ENCODE measurements at places on chromosomes 1 and 21.

DNA sequence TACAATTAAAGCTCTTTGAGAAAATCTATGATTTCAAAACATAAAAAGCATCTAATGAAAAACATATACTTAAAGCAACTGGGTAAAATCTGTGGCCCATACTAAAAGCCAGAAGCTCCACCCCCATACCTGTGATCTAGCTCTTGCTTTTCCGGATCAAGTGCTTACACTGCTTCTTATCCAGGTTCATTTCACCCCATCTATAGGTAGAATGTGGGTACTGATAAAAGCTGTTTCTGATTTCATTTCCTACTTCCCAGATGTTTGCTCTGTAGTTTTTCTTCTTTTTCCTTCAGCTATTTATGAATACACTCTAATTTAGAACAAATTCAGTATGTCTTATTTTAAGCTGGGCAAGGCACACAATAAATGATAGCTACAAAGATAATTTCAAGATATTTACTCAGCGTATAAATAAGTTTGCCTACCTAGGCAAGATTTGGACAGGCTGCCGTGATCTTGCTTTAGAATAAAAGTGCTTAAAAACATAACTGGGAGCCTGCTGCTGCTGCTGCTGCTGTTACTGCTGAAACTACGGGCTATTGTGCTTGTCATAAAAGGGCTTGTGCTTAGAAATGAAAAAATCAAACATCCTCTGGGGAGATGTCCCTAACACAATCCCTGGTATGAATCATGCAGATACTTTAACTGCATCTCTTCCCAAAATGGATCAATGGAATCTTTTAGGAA, 2.1 kb downstream of the SIPA1L2 start:
- peaks cover 2% of the 10 kb centered on the region for H3K36me3 ChIP-seq
- H3K4me3 ChIP-seq, result peak overlapping the region; percentile 87

DNA sequence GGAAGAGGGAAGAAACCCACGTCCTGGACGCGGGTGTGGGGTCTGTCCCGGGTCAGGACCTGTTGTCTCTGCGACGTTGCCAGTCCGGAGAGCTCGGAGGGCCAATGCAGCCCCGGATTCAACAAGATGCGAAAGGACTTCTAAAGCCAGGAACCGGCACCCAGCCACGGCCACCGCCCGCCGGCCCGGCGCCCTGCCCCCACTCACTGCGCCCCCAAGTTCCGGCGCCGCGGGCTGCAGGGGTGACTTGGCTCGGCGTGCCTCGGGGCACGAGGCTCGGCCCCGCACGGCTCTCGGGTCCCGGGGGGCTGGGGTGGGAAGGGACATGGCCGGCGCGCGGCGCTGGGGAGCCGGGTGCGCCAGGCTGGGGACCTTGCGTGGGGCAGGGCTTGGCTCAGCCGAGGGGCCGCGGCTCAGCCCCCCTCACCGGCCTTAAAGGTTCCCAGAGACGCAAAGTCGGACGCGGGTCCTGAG, 51.8 kb upstream of the H6PD start:
- peaks cover 5% of the 10 kb centered on the region for H3K4me1 ChIP-seq
- no peak overlapping the region for H3K4me3 ChIP-seq
- DNase-seq, result no peak
- no peak overlapping the region for H3K27ac ChIP-seq

- H3K4me3 ChIP-seq, result peak overlapping the region; percentile 51
- peaks cover 12% of the 10 kb centered on the region for H3K27me3 ChIP-seq
- peaks cover 43% of the 10 kb centered on the region for H3K4me1 ChIP-seq
- peaks cover 22% of the 10 kb centered on the region for H3K36me3 ChIP-seq
- H3K27ac ChIP-seq, result peak overlapping the region; percentile 79
- no peak for DNase-seq
Measured at GRCh38 chr1:9425859-9426258, 113.4 kb upstream of the SLC25A33 start.

GRCh38 chr1:109190189-109190588, 23.5 kb upstream of the SARS1 start:
- H3K4me3 ChIP-seq, result no peak overlapping the region
- H3K27me3 ChIP-seq, result no peaks in the 10 kb centered on the region
- no peak for DNase-seq
- no peaks in the 10 kb centered on the region for H3K4me1 ChIP-seq

GRCh38 chr1:116147972-116148371, 36.8 kb downstream of the MAB21L3 start:
- H3K36me3 ChIP-seq, result no peaks in the 10 kb centered on the region
- H3K27me3 ChIP-seq, result peaks cover 25% of the 10 kb centered on the region
- H3K4me1 ChIP-seq, result peaks cover 14% of the 10 kb centered on the region
- no peak overlapping the region for H3K4me3 ChIP-seq

DNA sequence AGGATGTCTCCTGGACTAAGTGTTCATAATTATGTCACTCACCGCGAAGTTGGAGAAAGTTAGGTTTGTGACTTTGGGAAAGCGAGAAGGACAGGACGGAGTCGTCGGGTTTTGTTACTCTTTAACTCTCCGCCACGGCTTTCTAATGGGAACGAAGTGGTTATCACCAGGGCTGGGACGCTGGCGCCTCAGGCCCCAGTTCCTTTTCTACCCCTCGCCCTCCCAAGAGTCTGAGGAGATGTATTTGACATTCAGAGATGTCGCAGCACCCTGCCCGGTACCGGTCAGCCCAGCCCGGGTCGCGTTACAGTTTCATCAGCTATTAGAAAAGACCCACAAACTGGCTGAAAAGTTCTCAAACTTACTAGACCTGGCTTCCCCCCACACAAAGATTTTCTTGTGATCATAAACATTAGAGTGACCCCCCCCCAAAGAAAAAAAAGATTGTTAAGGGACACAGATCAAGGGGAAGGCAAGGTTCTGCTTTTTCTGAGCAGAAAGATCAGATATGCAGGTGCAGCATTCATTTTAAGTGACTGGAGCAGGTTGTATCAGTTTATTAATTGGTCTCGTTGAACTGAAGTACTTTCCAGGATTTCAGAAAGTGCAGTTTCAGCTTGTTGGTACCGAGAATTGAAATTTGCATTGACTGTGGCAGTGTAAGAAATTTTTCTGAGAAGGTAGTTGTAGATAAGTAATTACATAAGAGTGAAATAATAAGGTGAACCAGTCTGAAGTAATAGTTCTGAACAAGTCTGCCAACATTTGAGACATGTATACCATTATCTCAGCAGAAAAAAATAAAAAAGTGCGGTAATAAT, 859 bp upstream of the ZBTB18 start:
- peak overlapping the region; percentile 88 for H3K4me3 ChIP-seq
- peaks cover 17% of the 10 kb centered on the region for H3K36me3 ChIP-seq
- H3K27me3 ChIP-seq, result peaks cover under 1% of the 10 kb centered on the region
- no peak for DNase-seq
- peaks cover 22% of the 10 kb centered on the region for H3K4me1 ChIP-seq

DNA sequence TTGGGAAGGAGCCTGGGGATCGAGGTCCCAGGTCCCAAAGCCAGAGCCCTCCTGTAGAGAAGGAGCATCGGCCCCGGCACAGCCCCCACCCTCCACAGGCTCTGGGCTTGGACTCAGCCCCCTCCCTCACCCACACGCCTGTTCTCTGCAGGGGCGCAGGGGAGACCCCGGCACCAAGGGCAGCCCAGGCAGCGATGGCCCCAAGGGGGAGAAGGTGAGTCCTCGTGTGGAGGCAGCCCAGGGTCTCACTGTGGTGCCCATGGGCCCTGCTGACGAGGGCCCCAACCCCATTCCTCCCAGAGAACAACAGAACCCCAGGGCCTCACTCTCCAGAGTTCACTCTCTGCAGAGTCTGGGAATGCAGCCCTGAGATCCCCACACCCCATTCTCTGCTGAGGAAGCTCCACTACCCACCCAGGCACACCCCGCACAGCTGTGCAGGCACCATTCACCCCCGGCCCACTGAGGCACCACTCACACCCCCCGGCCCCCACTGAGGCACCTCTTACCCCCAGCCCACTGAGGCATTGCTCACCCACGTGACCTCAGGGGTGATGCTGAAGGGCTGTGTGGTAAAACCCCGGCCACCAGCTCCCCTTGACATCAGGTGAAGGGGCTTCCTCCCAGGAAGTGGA, 21.8 kb downstream of the COL6A2 start:
- no peak overlapping the region for H3K27ac ChIP-seq
- H3K27me3 ChIP-seq, result no peaks in the 10 kb centered on the region
- H3K4me3 ChIP-seq, result no peak overlapping the region
- H3K4me1 ChIP-seq, result no peaks in the 10 kb centered on the region
- no peak for DNase-seq

DNA sequence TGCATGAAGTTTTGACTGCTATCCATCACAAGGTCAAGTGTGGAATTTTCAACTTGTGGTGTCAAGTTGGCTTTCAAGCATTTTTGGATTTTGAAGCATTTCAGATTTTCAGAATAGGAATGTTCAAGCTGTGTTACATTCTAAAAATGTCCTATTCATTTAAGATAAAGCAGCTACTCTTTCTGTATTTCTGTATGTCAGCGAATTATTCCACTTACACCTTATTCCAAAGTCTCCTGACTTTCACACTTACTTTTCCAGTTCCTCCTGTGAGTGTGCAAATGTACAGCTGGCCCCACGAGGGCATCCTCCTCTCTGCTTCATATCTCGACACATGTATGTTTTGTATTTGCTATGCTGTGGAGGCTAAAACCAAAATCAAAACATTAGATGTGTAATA, 51.9 kb downstream of the RC3H1 start:
- no peak overlapping the region for H3K4me3 ChIP-seq
- H3K27me3 ChIP-seq, result no peaks in the 10 kb centered on the region
- H3K27ac ChIP-seq, result no peak overlapping the region
- no peak for DNase-seq
- H3K36me3 ChIP-seq, result peaks cover 71% of the 10 kb centered on the region
- peaks cover 8% of the 10 kb centered on the region for H3K4me1 ChIP-seq

DNA sequence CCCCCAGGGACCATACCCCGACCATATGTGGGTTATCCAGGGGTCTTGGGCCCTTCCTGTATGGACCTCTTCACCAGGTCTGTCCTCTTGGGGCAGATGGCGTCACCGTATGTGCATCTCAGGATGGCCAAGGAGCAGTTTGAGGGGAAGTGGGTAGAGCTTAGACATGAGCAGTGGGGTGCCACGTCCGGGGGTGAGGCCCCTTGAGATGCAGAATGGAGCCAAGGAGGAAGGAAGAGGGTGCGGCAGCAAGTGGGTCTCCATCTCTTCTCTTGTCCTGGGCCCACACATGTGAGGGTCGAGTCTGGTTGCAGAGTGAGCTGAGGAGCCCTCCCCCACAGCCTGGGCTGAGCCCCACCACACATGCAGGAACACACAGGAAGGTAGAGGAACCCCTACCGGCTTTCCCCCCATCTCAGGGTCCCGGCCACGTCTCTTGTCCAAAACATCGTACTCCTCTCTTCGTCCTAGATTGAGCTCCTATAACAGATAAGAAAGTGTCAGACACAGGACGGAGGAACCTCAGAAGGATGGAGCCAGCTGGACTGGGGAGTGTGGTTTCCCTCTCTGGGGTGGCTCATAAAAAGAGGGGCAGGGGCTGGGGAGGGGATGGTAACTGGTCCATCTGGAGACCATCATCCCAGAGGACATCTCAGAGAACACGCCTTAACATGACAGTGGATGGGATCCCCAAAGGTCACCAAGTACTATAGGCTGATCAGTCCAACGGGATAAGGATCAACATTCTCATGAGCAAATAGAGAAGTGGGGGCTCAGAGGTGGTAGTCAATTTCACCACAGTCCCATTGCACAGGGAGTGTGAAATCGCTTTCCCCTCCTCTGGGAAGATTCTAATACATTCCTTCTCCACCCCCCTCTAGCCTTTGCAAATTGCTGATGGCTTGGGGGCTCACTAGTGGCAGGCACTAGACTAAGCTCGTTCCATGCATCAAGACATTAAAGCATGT, 79.9 kb downstream of the CD247 start:
- peak overlapping the region; percentile 66 for H3K4me3 ChIP-seq
- H3K27me3 ChIP-seq, result no peaks in the 10 kb centered on the region
- H3K27ac ChIP-seq, result peak overlapping the region; percentile 92
- peaks cover 69% of the 10 kb centered on the region for H3K4me1 ChIP-seq
- H3K36me3 ChIP-seq, result peaks cover 42% of the 10 kb centered on the region

GRCh38 chr1:67372898-67373297, 57.3 kb downstream of the SERBP1 start:
- no peaks in the 10 kb centered on the region for H3K27me3 ChIP-seq
- no peak for DNase-seq
- H3K27ac ChIP-seq, result no peak overlapping the region
- H3K36me3 ChIP-seq, result peaks cover 3% of the 10 kb centered on the region

DNA sequence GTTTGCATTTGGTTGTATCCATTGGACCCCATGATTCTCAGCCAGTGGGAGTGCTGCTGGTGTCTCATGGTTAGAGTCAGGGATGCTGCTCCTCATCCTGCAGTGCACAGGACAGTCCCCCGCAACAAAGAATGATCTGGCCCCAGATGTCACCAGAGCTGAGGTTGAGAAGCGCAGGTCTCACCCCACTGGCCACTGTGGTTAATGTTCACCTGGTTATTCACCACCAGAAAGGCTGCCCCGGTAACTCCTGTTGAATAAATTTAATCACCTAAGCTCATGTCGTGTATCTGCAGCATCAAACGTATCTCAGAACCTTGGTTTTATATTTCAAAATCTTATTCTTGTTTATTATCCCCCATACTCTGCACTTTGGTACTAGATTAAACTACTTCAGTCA, 75.8 kb downstream of the ATP5PO start:
- H3K27ac ChIP-seq, result no peak overlapping the region
- no peak for DNase-seq
- H3K4me1 ChIP-seq, result no peaks in the 10 kb centered on the region
- H3K36me3 ChIP-seq, result no peaks in the 10 kb centered on the region
- no peak overlapping the region for H3K4me3 ChIP-seq
- H3K27me3 ChIP-seq, result peaks cover 5% of the 10 kb centered on the region

DNA sequence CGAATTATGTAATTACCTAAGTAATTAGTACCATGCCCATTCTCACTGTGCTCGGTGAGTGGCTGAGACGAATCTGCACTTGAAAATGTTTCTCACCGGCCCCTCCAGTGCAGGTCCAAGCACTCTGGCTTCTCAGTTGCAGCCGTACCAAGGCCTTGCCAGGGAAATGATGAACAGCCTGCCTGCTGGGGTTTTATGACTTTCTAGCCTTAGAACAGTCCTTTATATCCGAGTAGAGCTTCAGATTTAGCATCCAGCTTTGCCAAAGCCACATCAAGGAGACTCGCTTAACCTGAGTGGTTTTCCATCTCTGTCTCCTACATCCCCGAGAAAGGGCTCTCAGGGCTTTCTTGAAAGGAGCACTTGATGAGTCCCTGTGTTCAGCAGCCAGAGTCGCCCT, 83.4 kb downstream of the GREM2 start:
- H3K36me3 ChIP-seq, result no peaks in the 10 kb centered on the region
- no peak for DNase-seq
- H3K27ac ChIP-seq, result no peak overlapping the region
- no peaks in the 10 kb centered on the region for H3K27me3 ChIP-seq
- no peaks in the 10 kb centered on the region for H3K4me1 ChIP-seq

- H3K4me3 ChIP-seq, result no peak overlapping the region
- H3K4me1 ChIP-seq, result peaks cover 5% of the 10 kb centered on the region
- no peaks in the 10 kb centered on the region for H3K36me3 ChIP-seq
- no peak overlapping the region for H3K27ac ChIP-seq
Measured at GRCh38 chr1:119318466-119319309, 49.9 kb upstream of the HAO2 start.

DNA sequence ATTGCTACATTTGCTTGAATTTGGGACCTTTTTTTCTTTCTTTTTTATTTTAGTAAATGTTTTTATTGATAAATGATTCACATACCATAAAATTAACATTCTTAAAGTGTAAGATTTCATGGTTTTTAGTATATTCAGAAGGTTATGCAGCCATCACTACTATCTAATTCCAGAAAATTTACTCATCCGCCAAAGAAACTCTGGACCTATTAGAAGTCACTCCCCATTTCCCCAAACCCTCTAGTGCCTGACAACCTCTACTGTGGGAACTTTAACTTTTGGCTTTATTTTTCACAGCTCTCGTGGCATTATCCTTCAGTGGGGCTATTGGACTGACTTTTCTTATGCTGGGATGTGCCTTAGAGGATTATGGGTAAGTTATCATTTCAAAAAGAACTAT, 4.5 kb downstream of the LEPR start:
- H3K36me3 ChIP-seq, result peaks cover 23% of the 10 kb centered on the region
- H3K4me1 ChIP-seq, result peaks cover 5% of the 10 kb centered on the region
- H3K27me3 ChIP-seq, result no peaks in the 10 kb centered on the region
- no peak overlapping the region for H3K4me3 ChIP-seq
